NCI-H774 (cell line): ENCODE measurements at places on chromosomes 3 and 15.

- no peak for DNase-seq
Measured at GRCh38 chr3:157872902-157873301, 233.3 kb downstream of the SHOX2 start.

GRCh38 chr15:89500397-89501270 is 4.3 kb upstream of the RHCG start:
- DNase-seq: no peak

DNA sequence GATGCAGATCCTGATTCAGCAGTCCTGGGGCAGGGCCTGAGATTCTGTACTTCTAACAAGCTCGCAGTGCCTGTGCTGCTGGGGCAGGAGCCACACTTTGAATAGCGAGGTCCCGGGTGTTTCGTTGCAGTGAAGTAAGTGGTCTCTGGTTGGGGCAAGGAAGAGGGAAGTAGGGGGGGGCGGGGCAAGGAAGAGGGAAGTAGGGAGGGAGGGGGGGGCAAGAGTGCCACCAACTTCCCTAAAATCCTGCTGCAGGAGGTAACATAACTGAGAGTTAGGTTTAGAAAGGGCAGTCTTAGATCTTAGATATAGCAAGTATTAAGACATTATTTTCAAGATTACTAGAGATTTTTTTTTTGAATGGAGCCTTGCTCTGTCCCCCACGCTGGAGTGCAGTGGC is 35.5 kb downstream of the CRTAP start:
- no peak for DNase-seq

DNA sequence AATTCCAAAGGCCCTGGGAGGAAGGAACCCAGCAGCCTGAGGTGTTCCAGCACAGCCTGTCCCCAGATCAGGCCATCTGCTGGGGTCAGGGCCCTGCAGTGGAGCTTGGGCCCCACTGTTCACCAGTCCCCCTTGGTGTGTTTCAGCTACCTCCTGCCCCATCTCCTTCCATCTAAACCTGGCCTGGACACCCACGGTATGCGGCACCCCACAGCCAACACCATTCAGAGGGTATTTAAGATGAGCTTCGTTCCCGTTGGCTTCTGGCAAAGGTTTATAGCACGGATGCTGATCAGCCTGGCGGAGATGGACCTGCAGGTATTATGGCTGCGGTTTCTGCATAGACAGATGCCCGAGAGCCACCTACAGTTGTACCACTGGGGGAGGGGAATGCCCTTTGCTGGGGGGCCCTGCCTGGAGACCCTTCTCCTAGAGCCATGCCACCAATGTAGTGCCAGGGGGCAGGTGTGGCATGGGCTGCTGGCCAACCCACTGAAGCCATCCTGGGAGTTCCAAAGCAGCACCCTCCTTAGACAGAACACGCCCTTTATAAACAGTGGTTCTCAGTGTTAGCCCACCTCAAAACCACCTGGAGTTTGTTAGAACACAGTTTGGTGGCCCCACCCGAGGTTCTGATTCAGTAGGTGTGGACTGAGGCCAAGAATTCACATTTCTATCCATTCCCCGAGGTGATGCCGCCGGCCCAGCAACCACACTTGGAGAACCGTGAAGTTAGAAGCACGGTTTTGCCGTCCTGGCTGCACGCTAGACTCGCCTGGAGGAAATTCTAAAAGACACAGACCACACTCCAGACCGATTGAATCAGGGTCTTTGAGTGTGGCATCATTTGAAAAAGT is 126.9 kb downstream of the LRRK1 start:
- no peak for DNase-seq

DNA sequence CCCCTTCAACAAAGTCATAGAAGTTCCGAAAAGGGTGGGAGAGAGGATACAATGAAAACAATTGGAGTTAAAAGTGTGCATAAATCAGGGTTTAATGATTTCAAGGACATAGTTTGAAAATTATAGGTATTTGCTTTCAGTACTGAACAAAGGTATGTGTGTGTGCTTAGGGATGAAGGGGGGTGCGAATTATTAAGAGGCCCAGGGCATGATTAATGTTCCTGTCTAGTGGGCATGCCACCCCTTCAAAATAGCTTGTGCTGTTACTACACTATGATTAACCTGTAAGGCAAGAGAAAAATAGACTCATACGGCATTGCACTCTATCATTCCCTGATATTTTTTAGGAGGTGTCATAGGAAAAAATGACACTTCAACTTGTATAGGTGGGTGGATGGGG is 731.6 kb downstream of the NAALADL2 start:
- peak; percentile 66 for DNase-seq

- DNase-seq: no peak
Measured at GRCh38 chr15:101427606-101428487, 61.7 kb downstream of the PCSK6 start.

- DNase-seq: no peak
Measured at GRCh38 chr3:101870138-101870537, 20.8 kb downstream of the NFKBIZ start.

GRCh38 chr15:53665930-53666329 is 93.5 kb downstream of the WDR72 start:
- no peak for DNase-seq

DNA sequence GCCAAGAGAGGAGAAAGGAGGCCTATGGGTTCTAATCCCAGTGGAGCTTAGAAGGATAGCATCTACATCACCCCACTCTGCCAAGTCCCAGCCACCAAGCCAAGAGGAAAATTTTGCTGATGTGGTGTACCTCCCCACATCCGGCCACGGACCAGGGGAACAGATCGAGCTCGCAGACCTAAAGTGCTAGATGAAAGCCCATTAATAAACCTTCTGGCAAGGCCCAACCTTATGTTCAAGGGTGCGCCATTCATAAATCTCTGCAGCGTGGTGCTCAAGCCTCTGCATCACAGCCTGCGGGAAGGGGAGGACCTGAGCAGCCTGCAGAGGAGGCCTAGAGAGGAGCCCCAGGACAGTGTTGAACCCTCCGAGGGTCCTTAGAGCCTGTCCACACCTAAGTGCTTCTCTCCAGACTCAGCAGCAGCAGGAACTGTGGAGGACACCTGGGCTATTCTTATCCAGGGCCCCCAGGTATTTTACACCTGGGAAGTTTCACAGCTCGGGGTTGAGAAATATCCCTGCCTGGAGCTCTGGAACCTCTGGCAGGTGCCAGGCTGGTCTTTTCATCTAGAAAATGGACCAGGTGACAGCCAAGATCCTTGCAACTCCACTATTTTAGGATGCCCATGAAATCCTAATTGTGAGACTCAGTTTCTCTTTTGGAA is 68.0 kb downstream of the MRPL46 start:
- DNase-seq: no peak

GRCh38 chr3:72836923-72837322 is 11.3 kb downstream of the SHQ1 start:
- DNase-seq: no peak

DNA sequence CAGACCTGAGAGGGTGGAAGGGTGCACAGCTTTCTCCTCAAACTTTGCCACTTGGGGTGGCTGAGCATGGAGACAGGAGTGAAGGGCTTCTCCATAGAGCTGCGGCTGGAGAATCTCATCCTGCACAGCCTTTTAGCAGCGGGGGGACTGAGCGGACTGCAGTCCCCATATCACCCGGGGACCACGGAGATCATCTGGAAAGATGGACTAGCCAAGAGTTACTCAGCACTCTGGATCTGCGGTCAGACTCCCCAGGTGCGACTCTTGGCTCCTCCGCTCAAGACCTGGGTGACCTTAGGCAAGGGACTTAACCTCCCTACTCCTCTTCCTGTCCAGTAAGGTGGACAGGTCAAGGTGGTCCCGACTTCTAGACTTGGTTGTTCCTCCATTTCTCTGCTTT is 125.8 kb upstream of the MEF2A start:
- no peak for DNase-seq

DNA sequence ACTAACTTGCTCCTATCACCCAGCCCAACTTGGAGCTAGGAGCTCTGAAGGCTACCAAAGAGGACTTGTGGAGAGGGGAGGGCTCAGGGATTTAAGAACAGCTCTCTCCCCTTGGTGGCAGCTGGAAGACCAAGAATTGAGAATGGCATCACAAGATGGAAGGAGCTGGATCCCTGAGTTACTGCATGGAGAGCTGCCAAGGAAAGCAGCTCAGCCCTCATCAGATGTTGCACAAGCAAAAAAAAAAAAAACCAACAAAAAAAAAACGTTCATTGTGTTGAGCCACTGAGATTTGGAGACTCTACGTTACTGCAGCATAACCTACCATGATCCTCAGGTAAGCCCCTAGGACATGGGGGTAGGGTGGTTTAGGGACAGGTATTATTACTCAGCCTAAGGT is 41.0 kb downstream of the ITGB5 start:
- no peak for DNase-seq

GRCh38 chr15:49721621-49722020 is 100.8 kb downstream of the DTWD1 start:
- no peak for DNase-seq
